Activated CD4-positive, alpha-beta T cell treated with anti-CD3 and anti-CD28 coated beads, Interleukin-2, amount 50 U/mL, for 48 hours (primary cell): ENCODE measurements at places on chromosomes 5 and 9.
A peak's percentile ranks its signal among the peaks of the same experiment; 100 is the strongest.

DNA sequence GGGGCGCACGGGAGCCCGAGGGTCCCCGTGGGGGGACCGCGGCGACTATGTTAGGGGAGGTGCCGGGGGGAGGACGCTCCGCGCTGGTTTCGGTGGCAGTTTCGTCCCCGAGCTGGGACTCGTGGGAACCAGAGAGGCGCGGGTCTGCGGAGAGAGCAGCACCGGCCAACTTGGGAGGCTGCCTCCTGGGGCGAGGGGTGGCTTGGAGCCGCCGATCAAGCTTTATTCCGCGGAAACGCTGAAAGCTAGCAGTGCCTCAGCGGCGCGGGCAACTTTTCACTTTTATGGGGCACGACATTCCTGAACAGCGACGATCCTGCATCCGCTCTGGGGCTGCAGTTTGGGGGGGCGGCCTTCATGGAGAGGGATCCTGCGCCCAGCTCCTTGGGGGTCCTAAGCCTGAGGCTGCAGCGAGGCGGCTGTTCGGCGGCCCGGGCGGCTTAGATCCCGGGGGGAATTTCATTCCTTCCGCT lies 369 bp downstream of the OCLN start:
- peak; percentile 17 for DNase-seq

DNA sequence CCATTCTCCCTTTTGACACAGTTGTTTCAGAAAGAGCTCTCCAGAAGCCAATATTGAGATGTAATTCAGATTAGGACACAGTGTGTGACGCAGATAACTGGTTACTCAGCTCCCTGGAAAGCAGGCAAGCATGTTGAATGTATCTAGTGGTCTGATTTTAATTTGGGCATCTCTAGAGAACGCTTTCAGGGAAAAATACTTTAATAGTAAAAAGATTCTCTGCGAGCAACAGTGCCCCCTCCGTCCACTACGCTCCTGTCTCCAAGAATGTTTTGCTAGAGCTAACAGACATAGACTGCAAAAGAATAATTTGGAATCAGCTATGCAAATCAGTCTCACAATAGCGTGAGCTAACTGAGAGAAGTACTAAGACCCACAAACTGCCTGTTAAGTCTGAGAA lies 23.3 kb downstream of the CFAP90 start:
- DNase-seq: no peak

- no peak for DNase-seq
Observed at GRCh38 chr5:10333154-10334006, 20.1 kb upstream of the MARCHF6 start.

- DNase-seq: no peak
Observed at GRCh38 chr5:172754596-172755356, 16.2 kb downstream of the DUSP1 start.

GRCh38 chr5:132478366-132478871 lies 12.2 kb downstream of the IRF1 start:
- no peak for DNase-seq

- DNase-seq: no peak
Observed at GRCh38 chr5:40738502-40738901, 17.3 kb downstream of the TTC33 start.

DNA sequence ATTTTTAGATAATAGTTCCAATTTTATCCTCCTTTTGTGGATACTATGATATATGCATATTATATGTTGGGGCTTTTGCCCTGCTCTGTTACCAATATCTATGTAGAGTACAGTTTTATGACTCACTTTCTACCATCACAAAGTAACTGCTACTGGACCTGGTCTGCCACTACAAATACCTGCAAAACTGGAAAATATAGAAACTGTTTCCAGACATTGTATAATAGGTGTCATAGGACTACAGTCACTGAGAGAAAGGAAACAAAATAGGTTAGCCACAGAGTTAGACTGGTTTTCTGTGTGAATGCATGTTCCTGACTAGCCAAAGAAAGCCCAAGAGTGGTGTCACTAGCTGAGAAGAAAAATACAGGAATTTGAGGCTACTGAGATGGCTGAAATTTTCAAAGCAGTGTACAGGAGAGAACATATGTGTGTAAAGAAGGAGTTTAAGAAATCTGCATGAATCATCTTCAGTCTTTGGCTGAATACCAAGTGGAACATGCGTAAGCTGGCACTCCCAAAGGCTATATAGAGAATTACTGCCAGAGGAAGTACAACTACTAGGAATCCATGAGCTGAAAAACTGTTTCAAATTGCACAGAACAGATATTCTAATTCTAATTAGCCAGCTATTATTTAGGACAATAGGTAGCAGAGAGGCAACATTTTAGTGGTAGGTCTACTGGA lies 29.0 kb upstream of the FAM174A start:
- no peak for DNase-seq

DNA sequence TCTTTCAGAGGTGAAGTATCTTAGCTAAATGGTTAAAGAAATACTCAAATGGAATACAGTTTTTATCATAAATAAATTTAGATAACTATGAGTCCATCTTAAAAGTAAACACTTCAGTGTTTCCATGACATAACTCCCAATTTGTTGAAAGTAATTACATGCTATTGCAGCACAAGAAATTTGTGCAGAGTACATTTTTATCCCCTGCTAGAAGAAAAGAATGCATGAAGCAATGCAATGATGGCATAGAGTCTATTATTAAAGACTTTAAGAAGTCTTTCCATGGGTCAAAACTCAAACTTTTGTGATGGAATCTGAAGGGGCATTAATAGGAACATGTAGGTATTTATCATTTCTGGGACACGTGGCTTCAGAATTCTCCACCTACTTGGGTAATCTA lies 106.6 kb upstream of the DPYSL3 start:
- no peak for DNase-seq

DNA sequence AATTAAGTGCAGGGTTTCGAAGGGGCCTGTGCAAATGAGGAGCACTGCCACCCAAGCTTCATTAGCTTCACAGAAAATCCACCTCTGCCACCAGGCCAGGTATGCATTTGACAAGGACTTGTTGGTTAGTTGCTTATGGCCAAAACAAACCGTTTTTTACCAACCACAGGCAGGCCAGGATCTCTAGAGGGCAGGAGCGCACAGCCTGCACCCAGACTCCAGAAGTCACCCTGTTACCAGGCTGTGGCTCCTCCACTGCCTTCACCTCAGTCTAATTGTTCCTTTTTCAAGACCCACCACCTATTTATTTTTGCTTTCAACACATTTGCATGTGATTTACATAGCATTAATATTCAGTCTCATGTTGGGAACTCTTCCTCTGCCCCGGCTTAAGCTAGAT lies 78.3 kb upstream of the HSPA9 start:
- DNase-seq: no peak

DNA sequence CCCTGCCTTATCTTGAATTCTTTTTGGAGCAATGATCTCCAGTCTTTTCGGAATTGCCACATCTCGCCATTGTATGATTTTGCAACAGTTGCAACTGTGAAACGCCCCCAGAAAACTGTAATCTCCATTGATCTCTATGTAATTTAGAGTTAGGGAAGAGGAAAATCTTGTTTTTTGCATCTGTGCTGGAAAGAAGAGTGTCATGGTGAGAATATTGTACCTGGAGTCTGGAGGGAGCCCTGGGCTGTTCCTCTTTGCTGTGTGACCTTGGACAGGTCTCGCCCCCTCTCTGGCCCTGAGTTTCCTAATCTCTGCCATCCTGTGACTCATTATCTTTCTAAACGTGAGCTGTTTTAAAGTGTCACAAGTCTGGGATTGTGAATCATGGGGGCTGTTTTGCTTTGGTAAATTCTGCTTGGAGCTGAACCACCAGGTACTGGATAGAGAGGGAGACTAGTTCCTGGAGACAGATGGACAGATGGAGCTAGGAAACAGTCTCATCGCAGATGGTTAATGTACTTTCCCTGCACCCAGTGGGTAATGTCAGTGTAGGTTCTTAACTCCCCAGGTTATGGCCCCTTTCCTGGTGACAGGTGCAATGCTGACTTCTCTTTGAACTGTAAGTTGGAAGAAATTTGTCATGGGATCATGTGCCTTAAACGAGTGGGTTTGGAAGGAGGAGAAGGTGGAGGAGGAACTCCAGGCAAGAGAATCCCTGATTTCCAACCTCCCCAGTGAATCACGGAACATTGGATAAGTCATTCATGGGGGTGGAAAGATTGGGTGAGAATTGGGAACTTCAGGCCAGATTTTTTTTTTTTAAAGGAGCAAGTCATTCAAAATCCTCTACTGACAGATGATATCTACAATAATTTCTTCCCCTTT lies 19.6 kb downstream of the PPARGC1B start:
- DNase-seq: no peak

GRCh38 chr5:172622091-172623046 lies 18.7 kb upstream of the NEURL1B start:
- no peak for DNase-seq

DNA sequence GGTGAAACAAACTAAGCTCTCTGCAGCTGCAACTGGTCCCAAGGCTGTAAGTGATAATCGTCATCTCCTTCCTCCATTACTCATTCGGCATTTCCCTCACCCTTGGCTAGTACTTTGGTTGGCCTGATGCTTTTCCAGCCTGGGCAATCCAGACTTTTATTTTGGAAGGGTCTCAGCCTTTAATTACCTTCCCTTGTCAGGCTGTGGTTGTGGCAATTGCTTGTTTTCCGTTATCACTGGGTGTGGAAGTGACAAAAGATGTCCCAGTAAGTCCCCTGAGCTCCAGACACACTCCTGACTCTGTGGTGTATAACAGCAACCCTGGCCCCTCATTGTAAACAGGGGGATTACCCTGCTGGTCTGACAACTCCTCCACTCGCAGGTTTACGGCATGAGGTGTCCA lies 6.3 kb upstream of the FAF2 start:
- no peak for DNase-seq

DNA sequence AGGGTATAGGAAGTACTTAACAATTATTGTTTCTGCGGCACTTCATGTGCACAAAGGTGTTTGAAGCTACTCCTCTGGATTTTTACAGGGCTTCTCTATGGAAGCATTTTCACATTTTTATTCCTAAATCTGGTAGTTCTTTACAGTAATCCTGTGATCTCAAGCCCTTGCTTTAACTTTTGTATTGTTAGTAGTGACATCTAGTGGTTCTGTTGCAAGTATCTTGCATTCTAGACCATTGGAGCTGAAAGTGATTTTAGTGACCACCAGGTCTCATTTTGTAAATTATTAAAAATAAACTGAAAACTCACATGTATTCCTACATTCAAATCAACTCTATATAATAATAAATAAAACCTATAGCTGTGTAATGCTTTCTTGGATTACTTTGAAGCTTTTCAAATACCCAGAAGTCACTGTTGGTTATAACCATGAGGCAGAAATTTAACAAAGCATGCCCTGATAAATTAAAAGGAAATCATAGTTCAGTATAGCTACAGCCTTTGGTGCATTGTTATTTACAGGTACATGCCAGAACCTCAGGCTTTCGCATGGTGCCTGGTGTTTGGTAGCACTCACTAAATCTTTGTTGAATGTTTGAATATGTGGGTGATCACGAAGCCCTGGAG lies 18.9 kb downstream of the RPS23 start:
- no peak for DNase-seq

- DNase-seq: no peak
Observed at GRCh38 chr5:134174841-134175839, 1.6 kb downstream of the SKP1 start.

- DNase-seq: peak; percentile 54
Observed at GRCh38 chr5:151523335-151523734, 67.8 kb downstream of the FAT2 start.

DNA sequence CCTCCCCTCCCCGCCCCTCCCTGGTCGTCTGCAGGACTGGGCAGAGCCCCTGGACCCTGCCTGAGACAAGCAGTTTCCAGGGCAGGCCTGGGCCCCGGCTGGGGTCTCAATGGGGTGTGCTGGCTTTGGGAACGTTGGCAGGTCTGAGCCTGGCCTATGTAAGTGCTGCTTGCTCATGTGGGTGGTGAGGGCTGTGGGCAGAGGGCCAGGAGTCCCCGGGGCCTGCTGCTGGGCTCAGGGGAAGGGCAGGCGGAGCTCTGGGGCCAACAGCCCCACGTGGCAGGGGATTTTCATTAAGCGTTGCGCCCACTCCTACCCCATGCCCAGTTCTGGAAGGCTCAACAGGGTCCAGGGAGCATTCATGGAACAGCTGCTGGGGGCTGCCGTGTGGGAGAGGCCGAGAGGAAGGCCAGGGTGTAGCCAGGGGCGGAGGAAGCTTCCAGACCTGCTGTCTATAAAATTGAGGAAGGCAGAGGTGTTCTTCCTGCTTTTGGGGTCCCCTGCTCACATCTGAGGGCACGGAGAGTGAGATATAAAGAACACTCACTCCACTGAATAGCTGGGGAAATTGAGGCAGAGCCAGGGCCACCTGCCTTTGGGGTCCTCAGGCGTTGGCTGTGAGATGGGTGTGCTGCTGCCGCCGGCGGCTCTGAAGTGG lies 32.5 kb downstream of the RXRA start:
- no peak for DNase-seq

- DNase-seq: no peak
Observed at GRCh38 chr5:102858221-102858620, 103.1 kb downstream of the PAM start.

DNA sequence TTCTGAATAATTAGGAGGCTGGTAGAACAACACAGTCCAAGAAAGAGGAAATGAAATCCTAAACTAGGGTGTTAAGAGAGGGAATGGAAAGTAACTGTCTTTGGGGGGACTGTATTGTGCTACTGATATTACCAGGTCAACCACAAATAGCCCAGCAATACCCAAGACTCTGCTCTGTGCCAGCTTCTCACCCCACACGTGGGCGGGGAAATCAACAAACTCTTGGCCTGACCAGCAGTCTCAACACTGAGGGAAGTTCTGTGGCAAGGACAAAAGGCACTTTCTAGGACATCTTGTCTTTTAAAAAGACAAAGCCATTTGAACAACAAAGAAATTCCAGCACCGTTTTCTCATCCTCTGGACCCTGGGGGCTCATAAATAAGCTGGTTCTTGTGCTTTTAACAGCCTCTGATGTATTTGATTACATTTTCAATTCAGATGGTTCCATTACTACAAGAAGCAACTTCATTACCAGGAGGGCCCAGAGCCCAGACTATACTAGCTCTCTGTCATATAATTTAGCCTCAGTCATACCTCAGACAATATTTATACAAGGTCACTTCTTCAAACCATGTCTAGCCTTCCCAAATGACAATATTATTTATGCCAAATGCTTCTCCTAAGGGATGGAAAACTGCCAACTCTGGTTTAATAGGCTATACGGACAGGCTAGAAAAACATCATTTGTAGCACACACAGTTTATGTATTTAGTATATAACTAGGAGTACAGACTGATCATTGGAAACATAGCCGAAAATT lies 297.8 kb downstream of the CWC27 start:
- no peak for DNase-seq
